ENCODE measurements at places on chromosomes 1 and 21. TPM values are rescaled to one million over a fixed set of nuclear protein-coding genes. Genes with fewer than 3 reads are reported as not detected.

Gene DMRTA2
- total RNA-seq = 0.12 TPM

Gene WASF2
- 113 TPM for total RNA-seq

Gene SLFNL1
- total RNA-seq = 0.12 TPM

Gene LDLRAD1
- not detected for total RNA-seq

Gene RXFP4
- not detected for total RNA-seq

Gene CD1C
- total RNA-seq = not detected

Gene OXCT2
- 0.82 TPM for total RNA-seq

Gene SYTL1
- total RNA-seq = 60.7 TPM

Gene LCE2B
- not detected for total RNA-seq

Gene RGS16
- total RNA-seq = 1.8 TPM

Gene HSF2BP
- 0.47 TPM for total RNA-seq

Gene HCRTR1
- total RNA-seq = not detected

Gene FLG2
- not detected for total RNA-seq

Gene CACNA1E
- not detected for total RNA-seq

Gene NLRP3
- total RNA-seq = 0.33 TPM

Gene CTSS
- total RNA-seq = 85.3 TPM
